ENCODE measurements at places on chromosomes 2 and 18. TPM values are rescaled to one million over a fixed set of nuclear protein-coding genes. Genes with fewer than 3 reads are reported as not detected.

- DNase-seq, result no peak
Observed at GRCh38 chr18:23521907-23522306, 18.6 kb downstream of the RMC1 start.

GRCh38 chr18:40485318-40485717 lies 1469.7 kb upstream of the PIK3C3 start:
- no peak for DNase-seq

GRCh38 chr2:102114851-102115497 lies 27.6 kb upstream of the IL1R1 start:
- no peak for DNase-seq

The PMS1 gene
- 40.1 TPM for polyA plus RNA-seq

The GLI2 gene
- polyA plus RNA-seq, result 17.0 TPM

Measured in left renal cortex interstitium (tissue), 4 donors.